ENCODE measurements at places on chromosomes 16 and 17. TPM values are rescaled to one million over a fixed set of nuclear protein-coding genes. Genes with fewer than 3 reads are reported as not detected.

Gene SLC16A6
- total RNA-seq: not detected

Gene EPX
- total RNA-seq: not detected

- no peaks in the 10 kb centered on the region for H3K4me1 ChIP-seq
- peak; percentile 86 for DNase-seq
- H3K4me3 ChIP-seq: no peak overlapping the region
- H3K27me3 ChIP-seq: no peaks in the 10 kb centered on the region
- no peaks in the 10 kb centered on the region for H3K36me3 ChIP-seq
These were observed 44.3 kb downstream of the SOCS3 start for GRCh38 chr17:78315355-78316114.

DNA sequence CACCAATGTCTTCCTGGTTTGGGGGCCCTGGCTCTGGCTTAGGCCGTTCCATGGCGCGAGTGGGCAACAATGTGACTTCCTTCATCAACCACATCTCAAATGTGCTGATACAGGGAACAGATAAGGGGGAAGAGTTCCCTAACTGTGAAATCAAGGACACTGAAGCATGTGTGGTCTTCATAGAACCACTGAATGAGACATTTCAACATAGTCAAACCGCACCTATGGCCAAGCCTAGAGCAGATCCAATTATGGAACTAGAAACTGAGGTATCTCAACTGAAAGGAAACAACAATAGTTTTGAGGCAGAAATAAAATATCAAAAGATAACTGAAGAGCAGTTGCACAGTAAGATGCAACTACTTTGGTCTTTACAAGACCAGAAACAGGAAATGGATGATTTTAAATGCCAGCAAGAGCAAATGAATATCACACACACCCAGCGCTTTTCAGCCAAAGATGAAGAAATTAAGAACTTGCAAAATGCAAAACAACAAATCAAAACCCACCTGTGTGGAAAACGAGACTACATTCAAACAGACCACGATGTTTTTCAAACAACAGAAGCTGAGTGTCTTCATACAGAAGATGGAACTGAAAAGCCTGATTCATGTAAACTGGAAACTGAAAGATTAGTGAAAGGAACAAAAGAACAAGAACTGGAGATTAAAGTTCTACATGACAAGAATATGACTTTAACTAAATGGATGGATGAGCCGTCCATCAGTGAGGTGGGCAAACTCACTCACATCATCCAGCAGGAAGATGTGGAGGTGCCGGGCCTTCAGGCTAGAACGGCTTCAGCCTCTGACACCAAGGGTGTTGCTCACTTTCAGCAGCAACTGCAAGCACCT, 18.1 kb upstream of the LCMT1 start:
- DNase-seq: no peak
- peaks cover 12% of the 10 kb centered on the region for H3K36me3 ChIP-seq
- no peaks in the 10 kb centered on the region for H3K27me3 ChIP-seq
- no peak overlapping the region for H3K4me3 ChIP-seq
- no peaks in the 10 kb centered on the region for H3K4me1 ChIP-seq

- no peaks in the 10 kb centered on the region for H3K27me3 ChIP-seq
- DNase-seq: no peak
- H3K4me1 ChIP-seq: no peaks in the 10 kb centered on the region
- H3K36me3 ChIP-seq: no peaks in the 10 kb centered on the region
- no peak overlapping the region for H3K27ac ChIP-seq
- no peak overlapping the region for H3K4me3 ChIP-seq
These were observed 208.9 kb downstream of the CDH13 start for GRCh38 chr16:82835487-82836155.
